Foreskin keratinocyte (primary cell): ENCODE measurements at places on chromosomes 11 and 22. TPM values are rescaled to one million over a fixed set of nuclear protein-coding genes. Genes with fewer than 3 reads are reported as not detected.
A peak's percentile ranks its signal among the peaks of the same experiment; 100 is the strongest.

DNA sequence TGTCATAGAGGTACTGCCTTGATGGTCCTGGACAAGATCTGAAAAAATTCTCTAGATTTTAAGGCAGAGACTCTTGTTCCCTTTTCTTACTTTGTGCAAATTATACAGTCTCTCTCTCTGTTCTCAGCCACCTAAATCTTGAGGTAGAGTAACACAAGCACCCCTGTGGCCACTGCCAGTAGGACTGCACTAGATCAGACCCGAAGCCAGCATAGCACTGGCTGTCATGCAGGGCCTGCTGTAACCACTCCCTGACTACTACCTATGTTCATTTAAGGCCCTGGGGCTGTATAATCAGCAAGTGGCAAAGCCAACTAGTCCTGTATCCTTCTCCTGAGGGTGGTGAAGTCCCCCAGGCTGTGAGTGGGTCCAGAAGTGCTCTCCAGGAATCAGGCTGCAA lies 11.8 kb upstream of the SLC22A24 start:
- DNase-seq: no peak

GRCh38 chr22:39152024-39152510 lies 413 bp downstream of the CBX7 start:
- no peak for DNase-seq

Gene SLN
- total RNA-seq: not detected in 2 replicates

Gene TMEM45B
- 0.28 and 0.44 TPM in 2 replicates for total RNA-seq

GRCh38 chr22:33865248-33865647 lies 55.0 kb downstream of the LARGE1 start:
- no peak for DNase-seq

DNA sequence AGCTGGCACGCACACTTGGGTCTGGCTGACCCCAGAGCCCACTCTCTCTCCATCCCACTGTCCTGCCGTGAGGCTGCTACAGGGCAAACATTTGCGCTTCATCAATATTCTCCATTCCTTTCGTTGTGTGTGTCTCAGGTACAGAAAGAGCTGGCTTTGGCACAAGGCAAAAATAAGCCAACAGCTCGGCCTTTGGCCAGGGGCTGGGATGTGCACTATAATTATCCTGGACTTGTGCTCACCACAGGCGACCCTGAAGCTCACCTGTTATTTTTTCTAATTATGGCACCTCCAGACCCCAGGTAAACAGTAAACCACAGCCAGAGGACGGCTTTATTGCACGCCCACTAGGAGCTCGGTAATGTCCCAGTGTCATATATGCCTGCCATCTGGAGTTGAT lies 10.9 kb downstream of the ZMAT5 start:
- DNase-seq: no peak

DNA sequence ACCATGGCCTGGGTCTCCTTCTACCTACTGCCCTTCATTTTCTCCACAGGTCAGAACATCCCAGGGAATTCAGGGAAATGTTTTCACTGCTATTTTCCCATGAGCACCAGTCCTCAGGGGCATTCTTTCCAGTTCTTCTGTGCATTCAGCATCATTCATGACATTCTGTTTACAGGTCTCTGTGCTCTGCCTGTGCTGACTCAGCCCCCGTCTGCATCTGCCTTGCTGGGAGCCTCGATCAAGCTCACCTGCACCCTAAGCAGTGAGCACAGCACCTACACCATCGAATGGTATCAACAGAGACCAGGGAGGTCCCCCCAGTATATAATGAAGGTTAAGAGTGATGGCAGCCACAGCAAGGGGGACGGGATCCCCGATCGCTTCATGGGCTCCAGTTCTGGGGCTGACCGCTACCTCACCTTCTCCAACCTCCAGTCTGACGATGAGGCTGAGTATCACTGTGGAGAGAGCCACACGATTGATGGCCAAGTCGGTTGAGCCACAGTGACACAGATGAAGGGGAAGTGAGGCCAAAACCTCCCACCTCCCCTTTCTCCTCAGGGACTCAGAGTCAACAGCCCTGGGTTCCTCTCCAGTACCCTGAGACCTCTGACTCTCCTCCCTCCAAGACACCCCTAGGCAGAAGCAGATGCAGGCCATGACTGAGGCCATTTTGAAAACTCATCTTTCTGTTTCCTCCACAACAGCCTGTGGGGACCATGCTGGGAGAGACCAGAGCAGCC lies 15.9 kb upstream of the IGLL5 start:
- DNase-seq: no peak

Gene TH
- 2.0 and 2.9 TPM in 2 replicates for total RNA-seq

Gene NOX4
- 0.10 TPM in 1 of 2 replicates, not detected in the other for total RNA-seq

DNA sequence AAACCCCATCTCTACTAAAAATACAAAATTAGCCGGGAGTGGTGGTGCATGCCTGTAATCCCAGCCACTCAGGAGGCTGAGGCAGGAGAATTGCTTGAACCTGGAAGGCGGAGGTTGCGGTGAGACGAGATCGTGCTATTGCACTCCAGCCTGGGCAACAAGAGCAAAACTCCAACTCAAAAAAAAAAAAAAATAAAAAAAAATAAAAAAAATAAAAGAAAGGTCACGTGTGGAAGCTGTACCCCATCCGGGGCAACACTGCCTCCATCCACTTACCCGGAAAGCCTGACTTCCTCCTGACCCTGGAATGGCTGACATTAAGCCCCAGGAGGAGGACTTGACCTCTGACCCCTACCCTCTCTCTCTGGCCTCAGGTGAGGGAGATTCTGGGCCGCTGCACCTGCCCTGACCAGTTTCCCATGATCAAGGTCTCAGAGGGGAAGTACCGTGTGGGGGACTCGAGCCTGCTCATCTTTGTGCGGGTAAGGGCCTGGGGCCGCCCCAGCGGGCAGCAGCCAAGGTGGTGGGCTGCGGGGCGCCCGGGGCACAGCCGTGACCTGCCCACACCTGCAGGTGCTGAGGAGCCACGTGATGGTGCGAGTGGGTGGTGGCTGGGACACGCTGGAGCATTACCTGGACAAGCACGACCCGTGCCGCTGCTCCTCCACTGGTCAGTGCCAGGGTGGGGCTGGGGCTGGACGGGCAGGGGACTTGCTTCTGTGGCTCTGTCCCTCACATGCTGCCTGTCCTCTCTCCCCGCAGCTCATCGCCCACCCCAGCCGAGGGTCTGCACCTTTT lies 3.8 kb downstream of the GAS2L1 start:
- no peak for DNase-seq

- DNase-seq: no peak
Measured at GRCh38 chr11:125069008-125069407, 5.9 kb downstream of the SLC37A2 start.

DNA sequence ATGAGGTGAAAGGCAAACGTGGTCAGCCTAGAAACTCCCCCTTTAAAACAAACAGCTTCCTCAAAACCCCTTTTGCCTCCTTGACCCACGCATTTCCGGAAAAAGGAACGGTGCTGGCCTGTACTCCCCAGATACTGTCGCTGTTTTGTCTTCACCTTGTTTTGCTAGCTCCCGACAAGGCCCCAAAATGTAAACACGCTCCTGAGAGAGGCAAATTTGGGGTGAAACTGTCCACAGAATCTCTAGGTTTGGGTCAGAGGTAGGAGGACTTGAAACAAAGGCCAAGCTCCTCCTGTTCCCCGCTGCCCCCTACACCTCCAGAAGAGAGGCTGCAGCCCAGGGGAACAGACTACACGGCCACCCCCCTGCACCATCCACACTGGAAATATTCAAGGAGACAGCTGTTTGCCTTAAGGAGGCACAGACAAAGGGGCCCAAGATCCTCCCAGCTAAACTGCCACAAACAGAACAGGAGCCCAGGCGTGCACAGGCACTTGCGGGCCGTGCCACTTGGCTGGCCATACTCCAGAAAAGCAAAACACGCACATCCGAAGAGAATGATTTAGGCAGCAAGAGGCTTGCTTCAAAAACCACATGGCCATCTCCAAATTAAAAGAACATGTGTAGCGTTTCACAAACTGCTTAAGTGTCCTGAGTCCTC lies 160.5 kb upstream of the GRK3 start:
- no peak for DNase-seq

GRCh38 chr22:32789797-32790620 lies 11.5 kb upstream of the TIMP3 start:
- no peak for DNase-seq

Gene ANO3
- total RNA-seq: not detected in 2 replicates

DNA sequence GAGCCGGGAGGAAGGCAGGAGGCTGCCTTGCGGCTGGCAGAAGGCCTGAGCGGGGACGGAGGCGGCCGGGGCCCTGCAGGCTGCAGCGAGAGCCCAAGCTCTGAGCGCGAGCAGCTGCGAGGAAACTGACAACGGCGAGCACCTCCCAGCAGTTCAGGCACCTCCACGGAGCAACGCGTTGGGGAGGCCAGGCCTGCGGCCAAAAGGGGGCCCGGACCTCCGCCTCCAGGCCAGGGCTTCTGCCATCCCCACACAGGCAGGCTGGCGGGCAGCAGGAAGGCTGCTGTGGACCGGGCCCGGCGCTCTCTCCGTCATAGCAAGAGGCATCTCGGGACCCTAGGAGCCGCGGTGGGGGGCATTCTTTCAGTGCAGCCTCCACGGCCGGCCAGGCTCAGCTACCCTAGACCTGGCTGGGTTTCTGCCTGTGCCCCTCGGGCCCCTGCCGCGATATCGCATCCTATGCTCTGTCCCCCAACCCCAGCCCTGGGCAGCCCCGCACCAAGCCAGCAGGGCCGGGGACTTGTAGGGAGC lies 22.9 kb upstream of the SLC22A12 start:
- no peak for DNase-seq

Gene ROBO4
- total RNA-seq: 1.5 and 6.4 TPM in 2 replicates

Gene MYOD1
- total RNA-seq: not detected in 2 replicates

- no peak for DNase-seq
Measured at GRCh38 chr11:57155838-57156607, 25.7 kb upstream of the LRRC55 start.

GRCh38 chr11:130872513-130872912 lies 43.8 kb downstream of the SNX19 start:
- DNase-seq: no peak

DNA sequence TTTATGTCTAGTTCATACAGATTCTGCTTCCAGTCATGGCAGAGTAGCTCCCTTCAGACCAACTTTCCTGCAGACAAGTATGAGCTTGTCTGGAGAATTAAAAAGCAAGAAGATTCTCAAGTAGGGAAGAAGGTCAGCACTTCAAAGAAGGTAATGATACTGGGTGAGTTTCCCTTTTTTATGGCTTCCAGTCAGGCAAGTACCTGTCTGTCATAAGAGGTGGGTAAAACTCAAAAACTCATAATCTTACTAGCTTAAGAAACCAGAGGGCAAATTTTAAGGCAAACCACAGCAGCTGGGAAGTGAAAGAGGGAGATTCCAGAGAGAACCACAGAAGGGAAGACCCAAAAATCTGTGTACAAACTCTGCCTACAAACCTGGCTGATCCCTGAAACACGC lies 54.2 kb downstream of the DENND5A start:
- peak; percentile 89 for DNase-seq

GRCh38 chr11:113773092-113773415 lies 438 bp downstream of the ZW10 start:
- DNase-seq: no peak

Gene HEPHL1
- total RNA-seq: 54.8 and 114 TPM in 2 replicates

Gene GP1BB
- total RNA-seq: 0.21 and 0.54 TPM in 2 replicates

- no peak for DNase-seq
Measured at GRCh38 chr11:34262531-34263081, 95.2 kb downstream of the ABTB2 start.

- no peak for DNase-seq
Measured at GRCh38 chr22:38949889-38950405, 7.5 kb upstream of the APOBEC3A start.

Gene OR8G5
- not detected in 2 replicates for total RNA-seq

Gene CREB3L1
- total RNA-seq: 0.35 and 0.88 TPM in 2 replicates

Gene MRGPRX3
- 0.49 and 0.65 TPM in 2 replicates for total RNA-seq

DNA sequence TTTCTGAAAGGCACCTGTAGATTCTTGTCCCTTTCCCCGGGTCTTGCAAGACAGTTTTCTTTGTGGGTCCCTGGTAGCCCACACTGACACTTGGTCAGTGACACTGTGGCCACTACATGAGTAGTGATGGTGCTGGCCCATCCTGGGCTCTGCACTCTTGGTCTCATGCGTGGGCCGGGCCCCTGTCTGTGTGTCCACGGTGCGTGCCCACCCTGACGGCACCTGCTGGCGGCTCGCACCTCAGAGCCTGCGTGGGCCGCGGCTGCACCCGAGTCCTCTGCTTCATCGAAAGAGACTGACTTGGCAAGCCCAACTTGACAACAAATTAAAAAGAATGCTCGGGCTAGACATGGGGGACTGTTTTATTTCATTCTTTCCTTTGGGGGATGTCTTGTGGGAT lies 37.5 kb downstream of the ADAMTS15 start:
- DNase-seq: no peak

DNA sequence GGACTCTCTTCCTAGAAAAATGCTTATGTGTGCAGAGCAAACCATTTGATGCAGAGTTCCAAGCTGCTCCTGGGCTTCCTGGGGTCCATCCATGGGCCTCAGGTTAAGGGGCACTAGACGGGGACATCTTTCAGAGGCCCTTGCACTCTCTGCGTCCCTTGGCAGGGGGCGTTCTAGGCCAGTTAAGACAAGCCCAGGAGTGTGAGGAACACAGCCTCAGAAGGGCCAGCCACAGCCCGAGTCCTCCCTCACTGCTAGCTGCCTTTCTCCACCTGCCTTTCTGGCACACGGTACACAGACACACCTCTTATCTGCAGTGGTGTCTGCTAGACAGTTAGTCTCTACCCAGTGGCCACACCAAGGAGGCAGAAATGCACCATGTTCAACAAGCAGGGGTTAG lies 18.0 kb upstream of the BID start:
- no peak for DNase-seq

Gene GGTLC2
- not detected in 2 replicates for total RNA-seq

Gene DCDC1
- 0.07 and 0.11 TPM in 2 replicates for total RNA-seq

DNA sequence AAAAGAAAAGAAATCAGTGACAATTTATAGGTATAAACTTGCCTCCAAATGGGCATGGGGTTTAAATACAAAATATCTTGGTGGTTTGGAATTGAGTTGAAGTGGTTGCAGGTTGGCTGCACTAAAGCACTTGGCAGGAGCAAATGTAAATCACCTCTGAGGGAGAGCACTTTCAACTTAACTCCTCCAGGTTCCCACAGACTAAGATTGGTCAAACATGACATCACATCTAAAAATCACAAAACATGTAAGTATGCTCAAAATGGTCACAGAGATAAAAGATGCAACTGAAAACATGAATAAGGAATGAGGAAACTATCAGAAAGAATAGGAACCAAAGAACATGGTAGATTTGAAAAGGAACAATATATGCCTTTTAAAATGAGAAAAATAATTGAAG lies 12.3 kb upstream of the SHANK3 start:
- DNase-seq: no peak

GRCh38 chr11:117849781-117850414 lies 25.4 kb upstream of the FXYD2 start:
- no peak for DNase-seq

Gene KCNQ1OT1
- total RNA-seq: 0.25 and 0.34 TPM in 2 replicates

DNA sequence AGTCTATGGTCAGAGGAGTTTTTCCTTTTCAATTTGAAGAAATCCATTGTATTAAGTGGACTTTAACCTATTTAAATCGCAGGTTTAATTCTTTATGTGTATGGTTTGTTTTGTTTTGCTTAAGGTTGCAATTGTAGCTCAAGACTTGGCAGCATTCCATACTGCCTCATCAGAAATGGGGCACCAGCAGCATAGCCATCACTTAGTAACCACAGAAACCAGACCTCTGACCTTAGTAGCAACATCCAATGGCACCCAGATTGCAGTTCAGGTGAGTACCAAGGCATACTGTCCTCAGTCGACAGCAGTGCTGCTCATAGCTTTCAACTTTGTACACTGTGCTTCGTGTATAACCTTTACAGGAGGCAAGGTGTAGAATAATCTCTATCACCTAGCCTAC lies 48.4 kb upstream of the WEE1 start:
- no peak for DNase-seq

Gene MIAT
- total RNA-seq: 0.28 and 0.37 TPM in 2 replicates
